ENCODE measurements at places on chromosomes 6 and 20.

DNA sequence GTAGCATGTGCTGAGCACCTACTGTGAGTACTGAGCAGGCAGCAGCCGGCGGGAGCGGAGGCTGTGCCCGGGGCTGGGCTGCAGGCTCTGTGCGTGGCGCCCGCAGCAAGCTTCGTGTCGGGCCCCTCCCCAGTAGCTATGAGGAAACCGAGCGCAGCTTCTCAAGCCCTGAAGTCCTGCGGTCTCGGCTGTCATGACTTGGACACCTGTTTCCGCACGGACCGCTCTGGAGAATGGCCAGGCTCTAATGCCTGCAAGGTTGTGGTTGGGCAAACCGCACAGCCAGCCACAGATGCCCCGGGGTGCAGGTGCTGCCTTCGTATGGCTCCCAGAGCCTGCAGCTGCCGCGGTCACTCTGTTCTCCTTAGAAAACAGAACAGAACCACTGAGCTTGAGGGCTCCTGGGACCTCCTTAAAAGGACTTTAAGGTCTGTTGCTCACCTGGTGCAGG is 33.7 kb downstream of the PYGB start:
- no peak for DNase-seq

DNA sequence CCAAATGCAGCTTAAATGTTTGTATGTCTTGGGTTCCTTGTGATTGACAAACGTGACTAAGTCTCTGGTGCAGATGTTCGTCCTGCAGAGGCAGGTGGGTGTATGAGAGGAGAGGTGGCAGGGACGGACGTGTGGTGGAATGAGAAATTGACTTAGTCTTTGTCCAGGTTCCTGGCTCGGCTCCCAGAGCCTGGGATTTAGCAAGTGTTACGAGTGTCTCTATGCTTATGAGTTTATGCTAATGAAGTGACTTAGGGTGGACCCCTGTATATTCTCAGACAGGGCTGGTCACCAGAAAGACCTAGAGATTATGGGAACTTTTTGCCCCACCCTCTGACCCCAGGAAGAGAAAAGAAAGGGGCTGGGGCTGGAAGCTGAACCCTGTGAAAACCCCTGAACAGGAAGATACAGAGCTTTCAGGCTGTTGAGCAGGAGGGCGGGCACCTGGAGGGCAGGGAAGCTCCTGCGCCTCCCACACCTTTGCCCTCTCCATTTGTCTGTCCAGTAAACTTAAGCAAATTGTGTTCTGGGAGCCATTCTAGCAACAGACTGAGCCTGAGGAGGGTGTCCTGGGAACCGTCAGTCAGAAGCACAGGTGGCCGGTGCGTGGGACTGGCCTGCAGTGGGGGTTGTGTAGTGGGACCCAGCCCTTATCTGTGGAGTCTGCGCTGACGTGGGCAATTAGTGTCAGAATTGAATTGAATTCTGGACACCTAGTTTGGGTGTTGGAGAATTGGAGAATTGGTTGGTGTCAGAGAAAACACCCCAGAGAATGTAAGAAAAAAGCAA is 362.1 kb downstream of the CDH4 start:
- no peak for DNase-seq

GRCh38 chr6:112691289-112691688 is 344.2 kb downstream of the RFPL4B start:
- no peak for DNase-seq

DNA sequence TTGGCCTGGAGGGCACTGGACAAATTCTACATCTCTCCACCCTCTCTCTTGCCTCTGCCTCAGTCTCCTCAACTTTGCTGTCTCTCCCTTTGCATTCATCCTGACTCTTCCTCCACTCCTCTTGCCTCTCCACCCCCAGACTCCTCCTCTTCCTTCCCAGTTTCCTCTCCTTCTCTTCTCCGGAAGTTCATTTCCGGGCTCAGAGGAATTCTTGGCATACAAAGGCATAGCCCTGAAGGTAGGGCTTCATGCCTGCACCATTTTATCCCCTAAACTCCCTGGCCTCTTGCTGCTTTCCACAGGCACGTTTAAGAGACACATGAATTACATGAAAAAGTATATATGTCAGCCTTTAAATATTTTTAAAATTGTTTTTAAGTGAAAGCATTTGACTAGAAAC is 10.6 kb downstream of the BFSP1 start:
- no peak for DNase-seq

GRCh38 chr20:25173321-25173720 is 22.2 kb upstream of the ENTPD6 start:
- DNase-seq, result no peak

GRCh38 chr20:6705926-6706548 is 61.4 kb upstream of the BMP2 start:
- DNase-seq, result no peak

GRCh38 chr6:158626360-158627167 is 18.0 kb downstream of the DYNLT1 start:
- no peak for DNase-seq

DNA sequence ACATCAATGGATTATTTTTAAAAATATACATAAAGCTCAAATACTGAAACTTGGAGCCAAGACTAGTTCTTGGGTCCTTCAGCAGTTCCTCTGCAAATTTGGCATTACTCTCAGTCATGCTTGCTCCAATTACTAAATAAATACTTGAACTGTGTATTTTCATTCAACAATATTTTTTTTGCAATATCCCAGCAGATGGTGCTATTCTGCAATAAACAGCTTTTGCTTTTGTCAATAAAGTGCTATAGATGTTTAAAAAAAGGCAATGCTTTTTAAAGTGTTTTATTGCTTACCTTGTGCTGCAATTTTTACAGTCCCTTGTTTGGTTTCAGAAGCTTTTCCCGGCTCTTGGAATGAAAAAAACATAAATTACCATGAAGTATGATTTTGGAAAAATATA is 243.4 kb downstream of the TRDN start:
- no peak for DNase-seq

GRCh38 chr20:39713076-39713840 is 751.1 kb downstream of the DHX35 start:
- no peak for DNase-seq

- DNase-seq, result no peak
Observed at GRCh38 chr20:48058611-48059559, 273.6 kb upstream of the SULF2 start.

GRCh38 chr6:112298816-112299281 is 44.5 kb upstream of the LAMA4 start:
- no peak for DNase-seq

- DNase-seq, result no peak
Observed at GRCh38 chr6:23177806-23178205, 608.4 kb downstream of the HDGFL1 start.

DNA sequence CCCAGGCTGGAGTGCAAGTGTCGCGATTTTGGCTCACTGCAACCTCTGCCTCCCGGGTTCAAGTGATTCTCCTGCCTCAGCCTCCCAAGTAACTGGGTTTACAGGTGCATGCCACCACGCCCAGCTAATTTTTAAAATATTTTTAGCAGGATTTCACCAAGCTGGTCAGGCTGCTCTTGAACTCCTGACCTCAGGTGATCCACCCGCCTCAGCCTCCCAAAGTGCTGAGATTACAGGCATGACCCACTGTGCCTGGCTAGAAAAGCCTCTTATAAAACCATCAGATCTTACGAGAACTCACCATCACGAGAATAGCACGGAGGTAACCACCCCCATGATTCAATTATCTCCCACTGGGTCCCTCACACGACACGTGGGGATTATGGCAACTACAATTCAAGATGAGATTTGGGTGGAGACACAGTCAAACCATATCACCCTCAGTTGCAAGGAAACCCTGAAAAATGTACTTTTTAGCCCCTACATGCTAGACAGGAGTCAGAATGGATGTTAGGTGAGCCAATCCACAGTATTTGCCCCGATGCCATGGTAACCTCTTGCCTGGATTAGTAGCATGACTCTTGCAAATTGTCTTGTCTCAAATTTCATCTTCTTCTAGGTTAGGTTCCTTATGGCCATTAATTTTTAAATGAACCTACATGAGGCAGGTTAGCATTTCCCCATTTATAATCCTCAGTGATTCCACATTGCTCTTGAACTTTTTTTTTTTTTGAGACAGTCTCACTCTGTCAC is 17.1 kb upstream of the SASH1 start:
- peak; percentile 99 for DNase-seq

DNA sequence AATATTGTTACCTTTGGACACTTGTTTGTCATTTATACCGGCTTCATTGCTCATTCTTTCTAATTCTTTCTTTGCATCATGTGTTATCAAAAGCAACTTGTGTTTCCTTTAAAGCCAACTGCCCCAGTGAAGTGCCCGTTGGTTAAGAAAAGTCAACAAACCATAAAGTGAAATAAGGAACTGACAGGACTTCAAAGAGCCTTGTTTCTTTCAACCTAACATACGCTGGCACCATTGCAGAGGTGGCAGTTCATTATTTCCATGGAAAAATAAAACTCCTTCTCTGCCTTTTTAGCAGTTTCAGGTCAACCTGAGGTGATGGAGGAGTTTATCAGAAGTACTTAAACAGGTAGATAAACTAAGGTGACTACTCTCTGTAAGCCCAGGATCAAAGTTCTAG is 28.8 kb downstream of the FERMT1 start:
- DNase-seq, result no peak

DNA sequence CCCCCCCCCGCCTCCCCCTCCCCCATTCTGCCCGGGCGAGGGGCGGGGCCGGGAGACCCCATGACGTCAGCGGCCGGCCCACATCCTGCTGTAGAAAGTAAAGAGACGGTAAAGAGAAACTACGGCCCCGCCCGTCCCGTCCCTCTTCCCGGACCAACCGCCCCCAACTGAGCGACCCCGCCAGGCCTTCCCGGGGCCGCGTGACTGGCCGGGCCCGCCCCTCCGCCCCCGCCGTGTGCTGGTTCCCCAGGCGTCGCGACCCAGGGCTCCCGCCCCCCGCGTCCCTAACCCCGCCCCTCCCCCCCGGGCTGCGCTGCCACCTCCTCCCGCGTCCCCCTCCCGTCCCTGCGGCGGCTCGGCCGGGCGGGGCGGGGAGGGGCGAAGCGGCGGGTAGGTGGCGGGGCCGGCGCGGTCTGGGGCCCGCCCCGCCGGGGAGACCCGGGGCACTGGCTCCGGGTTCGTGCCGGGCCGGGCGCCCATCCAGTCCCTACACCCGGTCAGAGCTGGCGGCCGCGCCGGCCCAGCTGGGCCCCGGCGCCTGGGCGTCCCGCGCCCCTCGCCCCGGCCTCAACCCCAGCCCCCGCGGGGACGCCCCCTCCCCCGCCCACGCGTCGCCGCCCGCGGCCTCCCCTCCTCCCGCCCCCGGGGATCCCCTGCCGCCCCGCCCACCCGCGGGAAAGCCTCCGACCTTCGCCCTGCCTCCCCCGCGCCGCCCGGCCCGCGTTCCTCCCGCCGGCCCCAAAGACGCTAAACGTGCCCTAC is 655 bp upstream of the HIVEP1 start:
- peak; percentile 54 for DNase-seq

DNA sequence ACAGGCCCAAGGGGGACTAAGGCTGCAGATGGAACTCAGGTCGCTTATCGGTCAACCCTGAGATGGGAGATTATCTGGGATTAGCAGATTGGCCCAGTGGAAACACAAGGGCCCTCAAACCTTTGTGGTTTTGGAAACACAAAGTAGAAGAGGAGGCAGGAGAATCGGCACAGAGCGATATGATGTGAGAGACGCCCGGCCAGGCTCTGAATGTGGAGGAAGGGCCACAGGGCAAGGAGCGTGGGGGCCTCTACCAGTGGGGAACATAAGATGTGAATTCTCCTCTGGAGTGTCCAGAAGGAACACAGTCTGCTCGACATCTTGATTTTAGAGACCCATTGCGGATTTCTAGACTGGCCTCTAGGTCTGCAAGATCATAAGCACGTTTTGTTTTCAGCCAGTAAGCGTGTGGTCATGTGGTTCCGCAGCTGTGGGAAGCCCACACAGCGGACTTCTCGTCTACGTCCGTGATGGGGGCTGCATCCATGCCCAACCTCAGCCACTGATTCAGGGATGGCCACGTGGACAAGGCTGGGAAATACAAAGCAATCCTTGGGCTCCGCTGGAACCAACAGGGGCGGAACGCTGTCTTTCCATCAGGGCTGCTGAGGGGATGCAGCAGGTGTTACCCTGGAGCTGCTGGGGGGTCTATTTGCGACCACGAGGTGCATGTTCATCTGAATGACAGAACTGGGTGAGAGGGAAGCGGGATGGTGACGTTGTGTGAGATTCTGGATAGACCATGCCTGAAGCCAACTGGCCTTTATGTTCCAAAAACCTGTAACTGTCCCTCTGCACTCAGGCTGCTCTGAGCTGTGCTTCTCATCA is 127.6 kb upstream of the PMEPA1 start:
- peak; percentile 8 for DNase-seq

DNA sequence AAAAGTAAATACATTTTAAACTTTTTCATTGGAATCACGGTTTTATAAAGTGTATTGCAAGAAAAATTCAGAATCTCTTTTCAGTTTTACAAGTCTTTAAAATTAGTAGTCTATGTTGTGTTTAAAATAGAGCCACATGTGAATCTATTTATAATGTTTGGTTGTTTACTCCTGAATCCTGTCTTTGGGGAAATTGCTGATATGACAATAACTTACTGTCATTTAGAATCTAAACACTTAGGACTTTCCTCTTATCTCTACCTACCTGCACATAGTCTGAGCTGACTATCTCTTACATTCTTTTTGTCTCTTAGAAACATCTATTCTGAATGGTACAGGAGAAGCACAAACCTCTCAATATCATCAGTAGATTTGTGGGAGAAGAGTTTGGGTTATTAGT is 4.1 kb upstream of the SRSF12 start:
- no peak for DNase-seq

DNA sequence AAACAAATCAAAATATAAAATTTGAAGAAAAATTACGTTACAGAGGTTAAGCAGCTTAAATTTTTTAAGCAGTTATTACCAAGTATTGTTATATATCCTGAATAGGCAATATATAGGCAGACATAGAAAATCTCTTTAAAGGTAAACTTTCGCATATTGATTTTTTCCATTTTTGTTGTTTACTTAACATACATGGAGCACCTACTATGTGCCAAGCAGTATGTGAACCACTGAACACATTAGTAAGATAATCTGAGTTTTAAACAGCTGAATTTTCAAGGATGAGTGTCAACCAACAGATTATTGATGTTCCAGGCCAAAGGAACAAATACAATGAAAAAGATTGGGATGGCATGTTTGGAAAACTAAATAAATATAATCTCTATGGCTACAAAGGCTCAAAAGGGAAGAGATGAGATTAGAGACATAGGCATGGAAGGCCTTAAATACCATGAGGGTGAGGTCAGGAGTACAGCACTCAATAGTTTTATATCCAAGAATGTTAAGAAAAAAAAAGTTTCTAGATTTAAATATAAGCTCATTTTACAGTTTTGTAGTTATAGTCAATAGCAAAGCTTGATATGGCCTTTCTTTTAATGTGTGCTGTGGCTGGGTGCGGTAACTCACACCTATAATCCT is 277.5 kb downstream of the PTPRK start:
- DNase-seq, result no peak

DNA sequence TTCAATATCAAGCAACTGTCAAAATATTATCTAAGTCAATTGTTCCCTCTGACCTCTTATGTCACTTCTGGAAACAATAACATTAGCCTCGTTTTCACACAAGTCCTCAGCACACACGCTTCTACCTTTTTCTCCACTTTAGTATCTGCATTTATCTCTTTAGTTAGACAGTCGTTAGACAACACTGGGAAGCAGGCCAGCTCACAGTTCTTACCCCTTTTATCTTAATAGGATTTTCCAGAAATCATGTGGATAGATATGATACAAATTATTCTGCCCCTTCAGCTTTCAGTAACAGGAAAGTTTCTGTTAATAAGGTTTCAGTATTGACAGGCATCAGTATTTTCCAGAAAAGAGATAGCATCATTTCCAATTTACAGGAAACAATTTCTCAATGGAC is 25.9 kb upstream of the HAO1 start:
- DNase-seq, result no peak
